ENCODE measurements at places on chromosomes 12 and 14.

DNA sequence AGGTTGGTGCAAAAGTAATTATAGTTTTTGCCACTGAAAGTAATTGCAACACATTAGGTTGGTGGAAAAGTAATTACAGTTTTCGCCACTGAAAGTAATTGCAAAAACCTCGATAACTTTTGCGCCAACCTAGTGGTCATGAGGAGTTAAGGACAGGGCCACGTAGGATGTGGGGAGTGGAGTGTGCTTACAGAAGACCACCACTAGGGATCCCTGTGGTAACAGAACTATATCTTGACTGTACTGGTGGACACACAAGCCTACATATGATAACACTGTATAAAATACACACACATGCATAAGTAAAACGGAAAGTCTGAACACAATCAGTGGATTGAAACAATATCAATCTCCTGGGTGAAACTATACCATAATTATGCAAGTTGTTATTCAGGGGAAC, 187.4 kb upstream of the ABCD2 start:
- no peak for DNase-seq

- no peak for DNase-seq
Measured at GRCh38 chr14:67513631-67514108, 19.4 kb upstream of the PLEKHH1 start.

GRCh38 chr12:5220835-5221234, 177.2 kb downstream of the KCNA5 start:
- no peak for DNase-seq

DNA sequence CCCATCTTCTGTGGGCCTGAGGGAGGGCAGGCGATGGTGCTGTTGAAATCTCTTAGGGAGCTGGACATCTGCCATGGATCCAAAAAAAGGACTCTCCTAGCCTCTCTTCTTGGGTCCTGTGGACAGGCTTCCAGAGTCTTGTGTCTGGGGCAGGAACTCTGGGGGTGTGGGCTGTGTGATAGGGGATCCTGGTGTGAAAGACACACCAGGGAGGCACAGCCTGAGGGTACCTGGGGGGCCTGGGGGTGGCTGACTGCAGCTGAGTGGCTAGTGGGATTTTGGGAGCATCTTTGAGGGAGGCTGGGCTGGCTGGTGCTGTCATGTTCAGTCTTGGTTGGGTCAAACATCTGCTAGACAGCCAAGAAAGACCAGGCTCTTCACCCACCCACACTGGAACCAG, 1.8 kb upstream of the KRT83 start:
- DNase-seq, result no peak

DNA sequence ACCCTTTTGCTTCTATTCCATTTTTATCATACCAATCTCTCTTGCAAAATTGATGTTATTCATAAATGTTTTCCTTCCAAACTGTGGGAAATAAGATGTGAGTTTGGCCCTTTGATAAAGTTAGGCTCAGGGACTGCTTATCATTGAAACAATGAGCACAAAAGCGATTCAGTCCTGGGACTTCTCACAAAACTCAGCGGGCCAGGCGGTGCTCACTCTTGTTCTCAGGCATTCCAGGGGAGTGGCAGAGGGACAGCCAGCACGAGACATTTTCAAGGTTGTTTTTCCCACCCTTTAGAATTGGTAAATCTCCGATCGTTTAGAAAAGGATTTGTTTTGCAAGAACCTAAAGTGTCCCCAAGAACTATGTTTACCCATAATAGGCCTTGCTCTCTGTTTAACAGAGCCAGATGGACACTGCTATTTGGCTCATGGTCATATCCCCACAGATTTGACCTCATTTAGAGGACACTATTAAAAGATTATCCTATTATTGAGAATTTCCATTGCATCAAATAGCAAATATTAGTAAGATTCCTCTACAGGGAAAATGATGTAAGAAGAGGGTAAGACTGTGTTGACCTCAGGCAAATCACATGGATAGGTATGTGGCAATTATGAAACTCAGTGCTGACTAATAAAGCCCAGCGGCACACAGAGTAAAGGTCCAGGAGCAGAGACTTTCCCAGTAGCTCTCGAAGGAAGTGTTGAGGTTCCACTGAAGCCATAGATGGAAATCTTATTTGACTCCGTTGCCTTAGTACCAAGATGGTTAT, 102.7 kb upstream of the USP44 start:
- DNase-seq, result no peak

- DNase-seq, result no peak
Measured at GRCh38 chr12:57893431-57894353, 47.2 kb upstream of the CTDSP2 start.
